ENCODE measurements at places on chromosomes 5 and 9. TPM values are rescaled to one million over a fixed set of nuclear protein-coding genes. Genes with fewer than 3 reads are reported as not detected.

GRCh38 chr5:146173597-146173996 lies 8.9 kb downstream of the LARS1 start:
- no peak for DNase-seq

DNA sequence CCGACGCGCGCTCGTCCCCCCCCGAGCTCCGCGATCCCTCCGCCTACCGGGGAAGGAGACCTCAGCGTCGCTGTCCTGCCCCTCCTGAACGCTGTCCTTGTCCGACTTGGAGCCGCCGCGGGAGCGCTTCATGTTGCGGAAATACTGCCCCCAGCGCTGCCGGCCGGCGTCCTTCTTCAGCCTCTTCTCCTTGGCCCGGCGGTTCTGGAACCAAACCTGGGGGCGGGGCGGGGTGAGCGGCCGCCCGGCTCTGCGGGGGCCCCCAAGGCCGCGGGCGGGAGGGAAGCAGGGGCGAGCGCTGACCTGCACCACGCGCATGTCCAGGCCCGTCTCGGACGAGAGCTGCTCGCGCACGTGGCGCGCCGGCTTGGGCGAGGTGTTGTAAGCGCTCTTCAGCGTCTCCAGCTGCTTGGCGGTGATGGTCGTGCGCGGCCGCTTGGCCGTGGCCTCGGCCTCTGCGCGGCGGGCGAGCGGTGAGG lies 6.3 kb downstream of the LHX3 start:
- DNase-seq: no peak

- no peak for DNase-seq
These were observed 291.3 kb upstream of the MSX2 start for GRCh38 chr5:174433098-174433497.

GRCh38 chr9:125758986-125759763 lies 12.0 kb downstream of the PBX3 start:
- no peak for DNase-seq

- no peak for DNase-seq
These were observed 11.3 kb upstream of the SVEP1 start for GRCh38 chr9:110590816-110591215.

The SERF1A gene
- 17.1 TPM for total RNA-seq

- no peak for DNase-seq
These were observed 16.2 kb downstream of the ROPN1L start for GRCh38 chr5:10457682-10458574.

DNA sequence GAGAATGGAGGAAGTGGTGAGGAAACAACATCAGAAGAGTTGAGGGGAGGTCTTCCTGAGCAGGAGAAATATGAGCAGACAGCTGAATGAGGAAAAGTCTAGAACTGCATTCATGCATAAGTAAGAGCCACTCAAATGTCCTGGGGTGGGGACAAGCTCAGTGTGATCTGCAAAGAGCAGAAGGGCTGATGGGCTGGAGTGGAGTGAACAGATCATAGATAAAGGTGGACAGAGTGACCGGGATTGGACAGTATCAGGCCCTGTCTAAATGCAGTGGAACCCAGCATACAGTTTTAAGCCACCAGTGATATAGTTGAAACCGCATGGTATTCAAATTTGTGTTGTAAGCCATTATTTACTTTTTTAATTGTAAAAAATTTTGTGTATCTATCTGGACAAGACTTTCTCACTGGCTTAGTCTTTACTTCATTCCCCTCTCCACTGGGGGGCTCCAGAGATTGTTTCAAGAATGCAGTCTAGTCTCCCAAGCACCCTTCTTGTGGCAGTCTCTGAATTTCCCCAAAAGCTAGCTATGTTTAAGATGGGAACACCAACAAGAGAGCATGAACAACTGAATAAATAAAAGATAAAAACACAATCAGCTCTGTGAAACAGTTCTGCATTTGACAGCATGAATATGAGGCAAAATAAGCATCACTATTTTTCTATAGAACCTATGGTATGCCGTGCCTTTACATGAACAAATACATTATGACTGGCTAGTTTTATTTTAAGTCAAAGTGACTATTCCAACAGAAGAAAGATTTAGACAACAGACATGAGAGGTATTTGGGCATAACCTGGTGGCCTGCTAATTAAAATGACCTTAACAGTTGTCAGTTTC lies 10.7 kb upstream of the STK32A start:
- DNase-seq: no peak

The PCDHA9 gene
- not detected for total RNA-seq

The AIF1L gene
- total RNA-seq: not detected

DNA sequence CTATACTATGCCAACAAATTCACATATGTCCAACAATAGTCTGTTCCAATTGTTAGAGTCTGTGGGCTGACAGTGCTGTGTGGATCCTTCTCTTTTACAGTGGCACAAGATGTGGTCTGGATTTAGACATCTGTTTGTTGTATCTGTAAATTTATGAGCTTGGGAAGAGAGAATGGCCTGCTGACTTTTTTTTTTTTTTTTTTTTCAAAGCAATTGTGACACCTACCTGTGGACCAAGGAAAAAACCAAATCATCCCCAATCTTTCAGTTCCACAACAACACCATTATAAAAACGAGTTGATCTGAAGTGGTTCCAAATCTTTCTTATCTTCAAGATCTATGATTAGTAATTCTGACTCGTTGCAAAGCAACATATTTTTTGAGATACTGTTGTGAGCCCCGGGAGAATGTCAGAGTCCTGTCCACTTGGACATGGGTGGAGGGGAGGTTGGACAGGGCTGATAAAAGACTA lies 4.9 kb downstream of the IRX2 start:
- no peak for DNase-seq

GRCh38 chr5:149383399-149383798 lies 4.3 kb upstream of the IL17B start:
- DNase-seq: no peak

Measured in naive thymus-derived CD8-positive, alpha-beta T cell (primary cell).